ENCODE measurements at places on chromosomes 7 and 10.

GRCh38 chr7:99033765-99034164 is 110.1 kb downstream of the SMURF1 start:
- no peak for DNase-seq

DNA sequence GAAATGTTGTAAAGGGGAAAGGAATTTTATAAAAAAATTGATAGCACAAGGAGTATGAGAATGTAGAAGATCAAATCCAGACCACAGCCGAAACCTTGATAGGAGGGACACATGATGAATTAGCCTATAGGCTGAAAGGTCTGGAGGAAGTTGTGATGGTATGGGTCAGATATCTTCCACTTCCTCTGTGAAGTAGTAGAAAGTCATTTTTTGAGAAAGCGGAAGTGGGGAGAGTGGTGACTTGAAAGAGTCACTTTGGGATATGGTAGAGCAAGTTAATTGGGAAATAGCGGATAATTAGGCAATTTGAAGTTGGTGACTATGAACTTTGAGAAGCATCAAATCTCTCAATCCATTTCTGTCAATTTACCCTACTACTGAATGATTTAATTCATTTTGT is 99.4 kb downstream of the GRM8 start:
- no peak for DNase-seq

DNA sequence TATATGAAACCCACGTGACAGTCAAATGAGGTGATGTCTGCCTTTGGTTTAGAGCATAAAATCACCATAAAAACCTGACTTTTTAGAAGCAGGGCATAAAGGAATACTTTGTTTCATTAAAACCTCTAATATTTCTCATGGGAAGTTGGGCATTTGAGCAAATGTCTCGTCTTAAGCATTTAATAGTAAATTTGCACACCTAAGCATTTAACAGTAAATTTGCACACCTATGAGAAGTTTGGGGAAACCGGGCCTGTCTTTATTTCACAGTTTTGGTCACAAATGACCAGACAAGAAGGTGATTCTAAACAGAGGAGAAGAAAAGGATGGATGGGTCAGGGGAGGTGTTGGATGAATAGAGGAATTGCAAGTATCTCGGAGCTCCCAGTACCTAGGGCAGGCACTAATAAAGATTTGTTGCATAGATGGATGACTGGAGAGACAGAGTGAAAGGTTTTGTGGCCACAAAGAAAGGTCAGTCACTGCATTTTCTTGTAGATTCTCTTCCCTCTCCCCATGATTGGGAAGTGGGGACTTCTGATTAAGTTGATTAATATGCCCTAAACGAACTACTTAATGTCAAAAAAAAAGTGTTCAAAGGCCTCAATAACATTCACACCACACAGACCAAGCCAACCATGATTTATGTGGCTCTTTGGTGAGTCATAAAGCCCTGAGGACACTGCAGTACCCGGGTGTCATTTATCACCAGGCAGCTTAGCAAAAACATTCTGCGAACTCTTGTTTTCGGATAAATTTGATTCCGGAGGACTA is 158.2 kb downstream of the SPAG6 start:
- no peak for DNase-seq

DNA sequence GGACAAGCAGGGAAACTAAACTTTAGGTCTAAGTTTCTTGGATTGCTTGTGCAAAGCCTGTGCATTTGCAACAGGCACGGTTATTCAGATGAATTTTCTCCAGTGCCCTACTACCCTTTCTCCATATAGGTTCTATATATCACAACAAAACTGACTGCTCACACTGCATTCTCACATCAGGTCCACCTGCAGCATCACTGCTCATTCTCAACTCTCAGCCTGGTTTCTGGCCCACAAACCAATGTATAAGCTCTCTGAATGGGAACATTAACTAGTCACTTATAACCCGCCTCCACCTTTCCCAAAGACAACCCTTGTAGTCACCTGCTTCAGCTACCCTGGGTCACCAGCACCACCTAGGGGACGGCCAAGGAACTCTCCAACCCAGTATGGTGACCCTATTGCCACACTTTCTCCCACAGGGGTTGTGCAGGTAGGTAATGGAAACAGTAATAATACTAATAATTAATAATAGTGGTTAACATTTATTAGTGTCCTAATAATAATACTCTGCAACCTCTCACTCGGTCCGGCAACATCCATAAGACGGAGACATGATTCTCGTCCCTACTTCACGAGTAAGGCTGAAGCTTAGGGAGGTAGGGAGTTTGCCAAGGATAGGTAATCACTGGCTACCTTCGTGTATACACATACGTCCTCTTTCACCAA is 97.3 kb downstream of the CLEC2L start:
- peak; percentile 75 for DNase-seq

DNA sequence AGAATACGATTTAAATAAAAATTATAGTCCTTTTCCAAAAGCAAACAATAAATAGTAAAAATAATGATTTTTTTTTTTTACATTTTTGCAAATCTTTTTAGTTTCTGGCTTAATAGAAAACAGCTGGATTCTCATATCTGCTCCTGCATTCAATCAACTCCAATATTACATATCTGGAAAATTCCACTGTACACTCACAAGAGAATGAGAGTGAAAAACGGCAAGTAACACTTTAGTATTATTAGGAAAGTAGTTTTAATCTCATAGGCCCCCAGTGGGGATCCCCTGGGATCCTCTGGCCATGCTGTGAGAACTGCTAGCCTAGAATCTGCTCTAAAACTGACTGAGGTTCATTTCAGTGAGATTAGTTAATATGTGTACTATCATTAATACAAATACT is 128.6 kb upstream of the LRRN3 start:
- DNase-seq = no peak

DNA sequence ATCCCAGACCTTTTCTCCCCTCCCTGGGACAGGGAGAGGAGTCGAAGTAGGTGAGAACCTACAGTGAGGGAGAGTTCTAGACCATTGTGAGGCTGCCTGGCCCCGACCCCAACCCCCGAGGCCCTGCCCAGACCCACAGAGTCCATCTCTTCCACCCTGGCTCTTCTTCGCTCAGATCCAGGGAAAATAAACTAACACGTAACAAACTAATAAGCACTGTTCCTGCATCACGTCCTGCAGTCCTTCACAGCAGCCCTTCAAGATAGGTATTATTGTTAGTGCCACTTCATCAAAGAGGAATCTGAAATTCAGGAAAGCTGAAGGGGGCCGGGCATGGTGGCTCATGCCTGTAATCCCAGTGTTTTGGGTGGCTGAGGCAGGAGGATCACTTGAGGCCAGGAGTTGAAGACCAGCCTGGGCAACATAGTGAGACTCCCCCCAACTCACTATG is at the start of gene SPACDR:
Gene SPACDR (minus strand): TSS at position 51 of the 451 bp plus-strand sequence. CDS start 235 bp downstream, outside the sequence.
- no peak for DNase-seq

- DNase-seq = no peak
Observed at GRCh38 chr7:108431099-108431498, 25.1 kb downstream of the NRCAM start.

DNA sequence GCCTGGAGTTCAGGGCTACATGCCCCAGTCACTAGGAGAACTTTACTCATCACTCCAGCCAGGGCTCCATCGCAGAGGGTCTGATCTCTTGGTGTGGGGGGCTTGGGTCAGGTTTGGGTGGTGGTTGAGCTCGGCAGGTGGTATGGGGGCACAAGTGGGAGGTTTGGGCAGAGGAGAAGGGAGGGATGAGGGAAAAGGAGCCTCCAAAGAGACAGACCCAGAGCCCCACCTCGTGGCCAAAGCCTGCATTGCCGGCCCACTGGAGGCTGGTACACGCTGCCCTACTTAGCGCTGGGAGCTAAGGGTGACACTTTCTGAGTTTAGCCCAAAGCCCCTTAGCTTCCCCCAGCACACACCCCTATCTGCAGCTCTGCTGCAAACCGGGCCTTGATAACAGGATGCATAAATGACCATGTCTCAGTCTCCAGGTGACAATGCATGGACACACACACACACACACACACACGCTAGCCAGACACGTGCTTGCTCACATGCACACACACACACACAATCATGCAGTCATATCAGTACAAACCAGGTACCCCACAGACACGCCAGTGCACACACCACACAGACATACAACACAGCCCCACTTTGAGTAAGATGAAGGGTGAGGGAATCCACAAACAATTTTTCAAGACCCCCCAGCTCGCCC is 14.7 kb downstream of the LZTS2 start:
- peak; percentile 73 for DNase-seq

DNA sequence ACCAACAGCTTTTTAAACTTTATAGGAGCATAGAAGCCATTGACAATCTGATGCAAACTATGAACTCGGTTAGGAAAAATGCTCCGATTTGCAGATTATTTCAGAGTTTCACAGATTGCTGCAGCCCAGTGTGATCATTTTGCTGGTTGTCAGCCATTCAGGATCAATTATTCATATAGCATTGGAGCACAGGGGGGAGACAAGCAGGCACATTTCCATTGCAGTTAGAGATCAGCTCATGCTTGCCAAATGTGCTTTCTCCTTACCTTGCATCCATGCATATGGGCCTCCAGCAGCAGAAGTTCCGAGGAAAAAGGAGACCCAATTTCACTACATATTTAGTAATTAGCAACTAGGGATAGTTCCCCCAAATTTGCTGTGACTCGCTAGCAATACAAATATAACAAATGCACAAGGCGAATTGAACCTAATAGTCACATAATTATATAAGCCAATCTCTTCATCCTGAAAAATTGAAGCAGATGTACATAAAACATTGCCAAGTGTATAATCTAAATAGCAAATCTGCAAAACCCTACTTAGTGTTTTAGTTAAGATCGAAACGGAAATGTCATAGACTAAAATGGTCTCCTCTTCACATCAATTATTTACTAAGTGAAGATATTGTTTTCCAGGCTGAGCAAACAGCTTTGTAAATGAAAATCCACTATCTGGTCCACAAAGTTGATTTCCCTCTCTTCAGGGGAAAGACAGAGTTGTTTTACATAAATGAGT is 49.5 kb upstream of the RSU1 start:
- no peak for DNase-seq

GRCh38 chr10:16314259-16314658 is 122.6 kb upstream of the PTER start:
- peak; percentile 29 for DNase-seq

DNA sequence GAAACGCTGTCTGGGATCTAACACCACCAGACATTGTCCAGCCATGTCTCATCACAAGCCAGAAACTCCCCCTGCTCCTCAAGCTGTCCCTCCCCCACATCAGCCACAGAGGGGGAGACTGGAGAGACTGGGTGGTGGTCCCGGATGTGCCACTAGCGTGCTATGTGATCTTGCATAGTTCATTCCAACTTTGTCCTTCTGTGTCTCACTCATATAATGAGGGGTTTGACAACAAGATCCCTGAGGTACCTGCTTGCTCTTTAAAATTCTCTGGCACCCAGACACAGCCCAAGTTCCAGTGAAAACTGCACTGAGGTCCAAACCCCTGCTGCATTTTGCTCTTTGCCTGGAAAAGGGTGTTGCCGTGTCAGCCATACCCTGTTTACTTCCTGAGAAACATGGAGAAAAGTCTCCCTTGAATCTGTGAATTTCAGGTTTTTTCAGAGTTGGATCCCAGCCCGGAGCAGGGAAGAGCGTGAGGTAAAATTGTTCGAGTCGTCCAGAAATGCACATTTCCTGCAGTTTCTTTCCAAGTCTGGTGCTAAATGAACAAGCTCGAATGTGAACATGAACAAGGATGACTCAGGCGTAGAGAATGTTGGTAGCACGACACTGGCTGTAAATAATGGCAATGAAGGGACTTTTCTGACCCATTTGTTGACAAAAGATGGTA is 156.6 kb downstream of the CCDC3 start:
- no peak for DNase-seq

DNA sequence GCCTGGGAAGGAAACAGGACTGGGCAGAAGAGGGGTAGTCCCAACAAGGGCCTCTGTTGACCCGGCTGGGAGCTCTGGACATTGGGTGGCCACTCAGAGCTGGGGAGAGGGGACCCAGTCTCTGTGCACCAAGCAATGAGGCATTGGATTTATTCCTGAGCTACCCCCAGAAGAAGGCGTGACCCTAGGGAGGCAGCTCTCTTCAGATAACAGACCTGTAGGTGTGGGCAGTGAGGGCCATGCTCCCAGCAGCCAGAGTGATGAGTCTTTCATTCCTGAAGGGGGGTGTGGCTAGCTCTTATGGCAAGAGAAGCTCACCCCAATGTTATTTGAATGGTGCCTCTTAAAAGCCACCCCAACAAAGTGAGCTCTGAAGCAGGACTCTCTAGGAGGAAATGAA is 20.4 kb downstream of the TEX36 start:
- no peak for DNase-seq

GRCh38 chr7:19705663-19706062 is 3.2 kb downstream of the POLR1F start:
- no peak for DNase-seq

GRCh38 chr10:80464557-80465450 is 10.7 kb downstream of the TSPAN14 start:
- DNase-seq = peak; percentile 39

DNA sequence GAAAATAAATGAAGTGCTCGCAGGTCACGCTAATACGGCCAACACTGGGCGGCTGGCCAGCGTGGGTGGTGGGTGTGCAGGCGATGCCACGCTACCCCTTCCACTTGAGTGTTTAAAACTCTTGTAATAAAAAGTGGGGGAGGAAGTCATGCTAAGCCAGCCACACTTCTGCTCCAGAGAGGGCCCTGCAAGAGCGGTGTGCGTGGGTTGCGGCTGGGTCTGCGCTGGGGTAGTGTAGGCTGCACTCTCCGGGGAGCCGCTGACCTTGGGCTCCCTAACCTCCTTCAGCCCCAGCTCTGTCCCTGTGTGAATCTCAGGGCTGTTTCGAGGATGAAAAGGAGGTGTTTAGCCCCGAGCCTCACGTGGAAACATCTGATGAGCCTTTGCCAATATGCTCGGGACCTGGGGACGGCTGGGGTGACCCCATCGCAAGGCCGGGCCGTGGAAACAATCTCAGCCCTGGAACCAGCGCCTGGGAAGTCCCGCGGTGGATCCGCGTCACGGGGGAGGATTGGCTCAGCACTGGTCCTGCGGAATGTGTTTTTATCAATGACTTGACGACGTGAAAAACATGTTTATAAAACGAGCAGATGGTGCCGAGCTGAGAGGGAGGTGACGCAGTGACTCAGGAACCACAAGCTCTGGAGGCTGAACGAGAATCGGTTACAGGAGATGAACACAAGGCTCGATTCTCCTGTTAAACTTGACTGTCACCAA is 278.5 kb downstream of the DNAJB6 start:
- no peak for DNase-seq

- no peak for DNase-seq
Observed at GRCh38 chr10:60870803-60871202, 73.2 kb downstream of the RHOBTB1 start.

DNA sequence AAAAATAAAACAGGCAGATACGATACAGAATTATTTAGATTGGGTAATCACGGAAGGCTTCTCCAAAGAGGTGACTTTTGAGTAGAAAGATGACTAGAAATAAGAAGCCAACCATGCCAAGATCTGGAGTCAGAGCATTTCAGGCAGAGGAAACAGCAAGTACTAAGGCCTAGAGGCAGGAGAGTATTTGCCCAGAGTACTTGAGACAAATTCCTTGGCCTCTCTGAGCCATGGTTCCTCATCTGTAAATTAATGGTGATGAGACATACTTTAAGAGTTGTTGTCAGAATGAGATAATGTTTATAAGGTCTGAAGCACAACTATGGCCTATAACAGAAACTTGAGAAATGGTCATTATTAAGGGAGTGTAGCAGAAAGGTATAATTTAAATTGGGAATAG is 15.8 kb upstream of the GPR37 start:
- DNase-seq = no peak

- no peak for DNase-seq
Observed at GRCh38 chr10:17992266-17992665, 40.5 kb downstream of the SLC39A12 start.

- no peak for DNase-seq
Observed at GRCh38 chr7:155361346-155361680, 63.6 kb downstream of the INSIG1 start.
